ENCODE measurements at places on chromosomes 1 and 21. TPM values are rescaled to one million over a fixed set of nuclear protein-coding genes. Genes with fewer than 3 reads are reported as not detected.

GRCh38 chr1:149843431-149844041 lies 55.8 kb upstream of the BOLA1 start:
- no peaks in the 10 kb centered on the region for H3K36me3 ChIP-seq
- DNase-seq, result peak; percentile 36
- H3K27ac ChIP-seq, result peak overlapping the region; percentile 88
- no peaks in the 10 kb centered on the region for H3K27me3 ChIP-seq

LYPLAL1 gene
- total RNA-seq, result 24.9 TPM

DNA sequence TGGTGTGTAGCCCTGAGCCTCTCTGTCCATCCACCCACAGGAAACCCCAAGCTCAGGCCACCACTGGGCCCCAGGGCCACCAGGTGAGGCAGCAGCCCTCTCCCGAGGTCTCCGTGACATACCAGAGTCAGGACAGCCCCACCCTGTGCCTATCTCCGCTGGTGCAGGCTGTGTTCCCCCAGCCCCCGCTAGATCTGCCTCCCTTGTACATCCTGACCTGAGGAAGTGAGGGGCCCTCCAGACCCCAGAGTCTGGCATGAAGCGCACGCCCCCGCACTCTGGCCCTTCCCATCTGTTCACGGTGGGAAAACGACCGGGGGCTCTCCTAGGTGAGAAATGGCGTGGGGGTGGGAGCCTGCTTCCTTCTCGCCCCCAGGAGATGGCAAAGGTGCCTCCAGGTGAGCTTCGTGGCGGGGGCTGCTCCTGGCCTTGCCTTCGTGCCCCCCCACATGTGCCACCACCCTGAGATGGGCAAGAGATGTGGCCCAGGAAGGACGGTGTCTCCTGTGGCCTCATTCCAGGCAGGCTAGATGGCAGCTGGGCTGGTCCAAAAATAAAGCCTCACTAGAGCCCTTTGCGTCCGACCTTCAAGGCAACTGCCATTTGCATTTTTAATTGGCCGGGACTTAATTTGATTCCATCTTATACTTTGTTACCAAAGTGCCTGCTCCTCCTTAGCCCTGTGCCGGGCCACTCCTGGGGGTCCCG lies 3.1 kb downstream of the GABRD start:
- H3K27ac ChIP-seq, result no peak overlapping the region
- no peak for DNase-seq
- no peaks in the 10 kb centered on the region for H3K4me1 ChIP-seq
- H3K4me3 ChIP-seq, result no peak overlapping the region
- H3K27me3 ChIP-seq, result no peaks in the 10 kb centered on the region
- H3K36me3 ChIP-seq, result no peaks in the 10 kb centered on the region

LCE1D gene
- total RNA-seq, result not detected

DNA sequence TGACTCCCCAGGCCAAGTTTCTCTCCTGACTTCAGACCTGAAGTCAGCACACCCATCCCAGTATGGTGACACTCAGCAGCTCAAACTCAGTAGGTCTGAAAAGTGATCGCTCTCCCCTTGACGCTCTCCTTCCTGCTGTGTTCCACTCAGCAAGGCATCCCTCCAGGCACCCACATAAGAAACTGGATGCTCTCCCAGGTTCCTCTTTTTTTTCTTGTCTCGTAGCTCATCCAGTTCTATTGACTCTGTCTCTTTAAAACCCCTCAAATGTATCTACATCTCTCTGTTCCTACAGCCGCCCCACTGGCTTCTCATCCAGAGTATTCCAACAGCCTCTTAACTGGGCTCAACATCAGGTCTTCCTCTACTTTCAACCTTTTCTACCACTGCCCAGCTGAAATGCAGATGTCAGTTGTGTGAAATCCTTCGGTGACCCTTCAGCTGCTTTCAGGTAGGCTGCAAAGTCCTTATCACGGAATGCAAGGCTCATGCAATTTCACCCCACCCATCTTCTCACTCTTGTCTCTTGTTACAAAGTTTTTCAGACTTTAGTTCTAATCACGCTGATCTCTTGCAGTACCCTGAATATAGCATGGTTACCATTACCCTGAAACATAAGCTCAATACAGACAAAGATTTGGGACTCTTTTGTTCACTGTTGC lies 286.2 kb upstream of the POU3F1 start:
- no peaks in the 10 kb centered on the region for H3K4me1 ChIP-seq
- no peaks in the 10 kb centered on the region for H3K36me3 ChIP-seq
- H3K27ac ChIP-seq, result no peak overlapping the region

MEX3A gene
- 2.1 TPM for total RNA-seq

DNA sequence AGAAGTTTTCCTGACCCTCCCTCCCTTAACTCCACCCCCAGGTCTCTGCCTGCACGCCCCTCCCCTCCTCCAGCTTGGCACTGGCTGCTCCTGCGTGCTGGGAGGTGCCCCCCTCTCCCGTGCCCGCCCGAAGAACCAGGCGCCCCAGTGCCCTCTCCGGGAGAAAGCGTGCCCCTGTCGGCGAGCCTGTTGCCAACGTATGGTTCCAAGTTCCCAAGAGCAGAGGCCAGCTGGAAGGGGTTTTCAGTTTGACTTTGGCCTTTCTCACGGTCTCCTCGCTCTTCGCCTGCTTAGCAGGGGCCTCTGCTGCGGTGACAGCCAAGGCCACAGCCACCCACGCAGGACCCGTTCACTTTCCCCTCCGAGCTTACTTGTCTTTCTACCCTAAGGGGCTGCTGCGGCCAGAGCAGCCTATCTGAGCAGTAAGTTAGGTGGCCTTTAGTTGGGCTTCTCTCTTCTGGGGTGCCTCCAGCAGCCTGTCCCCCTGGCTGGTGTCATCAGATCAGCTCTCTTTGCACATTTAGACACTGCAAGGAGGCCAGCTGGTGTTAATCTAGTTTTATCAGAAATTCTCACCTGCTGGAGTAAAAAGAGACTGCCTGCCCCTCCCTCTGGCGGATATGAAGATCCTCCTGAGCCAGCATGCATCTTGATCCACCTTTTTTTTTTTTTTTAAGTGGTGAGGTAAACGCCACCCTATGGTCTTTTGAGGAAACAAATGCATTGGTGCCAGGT lies 1.5 kb downstream of the STUM start:
- no peaks in the 10 kb centered on the region for H3K36me3 ChIP-seq
- peak overlapping the region; percentile 60 for H3K4me3 ChIP-seq
- H3K4me1 ChIP-seq, result peaks cover 20% of the 10 kb centered on the region
- peak; percentile 32 for DNase-seq
- no peaks in the 10 kb centered on the region for H3K27me3 ChIP-seq

DNA sequence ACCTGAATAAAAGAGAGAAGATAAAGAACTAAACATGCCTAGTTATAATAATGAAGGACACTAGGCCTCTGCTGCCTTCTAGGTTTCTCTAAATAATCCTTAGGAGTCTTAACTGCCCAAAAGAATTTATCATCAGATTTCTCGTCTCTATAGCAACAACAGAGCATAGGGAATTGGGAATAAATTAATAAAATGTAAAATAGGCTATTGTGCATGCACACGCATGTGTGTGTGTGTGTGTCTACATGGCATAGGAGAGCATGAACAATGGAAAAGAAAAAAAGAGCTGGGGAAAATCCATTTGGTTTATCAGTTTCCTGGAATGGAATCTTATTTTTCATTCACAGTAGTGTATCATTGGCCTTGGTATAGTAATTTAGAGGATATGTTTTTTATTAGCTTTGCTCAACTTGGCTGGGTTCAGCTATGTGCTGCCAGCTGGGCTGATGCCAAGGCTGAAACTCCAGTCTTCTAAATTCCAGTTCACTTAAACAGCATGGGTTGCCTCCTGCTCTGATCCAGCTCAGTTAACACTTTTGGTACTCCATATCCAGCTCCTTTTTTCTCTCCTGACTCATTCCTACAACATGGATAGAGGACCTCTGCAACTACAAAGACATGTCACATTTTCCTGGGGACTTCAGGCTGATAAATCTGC lies 80.6 kb upstream of the SLFNL1 start:
- H3K4me1 ChIP-seq, result peaks cover 13% of the 10 kb centered on the region
- DNase-seq, result peak; percentile 85
- H3K27ac ChIP-seq, result peak overlapping the region; percentile 17

DNA sequence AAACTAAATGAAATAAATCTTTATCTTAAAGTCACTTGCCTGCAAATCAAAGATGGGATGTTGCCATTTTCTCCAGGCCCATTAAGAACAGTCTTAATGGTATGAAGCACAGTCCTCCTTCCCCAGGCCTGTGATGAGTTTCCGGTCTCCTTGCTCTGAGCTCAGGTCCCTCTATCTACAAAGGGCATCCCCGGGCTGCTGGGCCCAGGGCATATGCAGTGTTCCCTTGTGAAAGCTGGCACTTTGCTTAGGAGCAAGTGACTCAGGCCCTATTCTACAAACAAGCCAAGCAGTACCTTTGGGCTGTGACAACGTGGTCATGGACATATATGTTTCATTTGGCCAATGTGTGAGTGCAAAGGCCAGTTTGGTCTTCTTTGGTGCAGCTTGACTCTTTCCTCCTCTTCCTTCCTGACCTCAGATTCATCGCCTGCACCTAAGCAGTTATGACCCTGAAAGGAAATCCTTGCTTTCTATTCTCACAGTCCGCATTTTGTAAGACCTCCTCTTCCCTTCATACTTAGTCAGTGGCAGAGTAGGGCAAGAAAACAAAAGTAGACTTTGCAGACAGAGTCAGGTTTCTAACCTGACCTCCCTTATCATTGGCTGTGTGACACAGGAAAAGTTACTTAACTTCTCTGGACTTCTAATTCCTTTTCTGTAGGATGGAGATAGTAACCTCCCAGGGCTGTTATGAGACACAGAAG lies 109.5 kb downstream of the ERG start:
- no peaks in the 10 kb centered on the region for H3K27me3 ChIP-seq
- H3K27ac ChIP-seq, result no peak overlapping the region
- H3K36me3 ChIP-seq, result no peaks in the 10 kb centered on the region
- no peaks in the 10 kb centered on the region for H3K4me1 ChIP-seq

TCHHL1 gene
- total RNA-seq, result not detected

DNA sequence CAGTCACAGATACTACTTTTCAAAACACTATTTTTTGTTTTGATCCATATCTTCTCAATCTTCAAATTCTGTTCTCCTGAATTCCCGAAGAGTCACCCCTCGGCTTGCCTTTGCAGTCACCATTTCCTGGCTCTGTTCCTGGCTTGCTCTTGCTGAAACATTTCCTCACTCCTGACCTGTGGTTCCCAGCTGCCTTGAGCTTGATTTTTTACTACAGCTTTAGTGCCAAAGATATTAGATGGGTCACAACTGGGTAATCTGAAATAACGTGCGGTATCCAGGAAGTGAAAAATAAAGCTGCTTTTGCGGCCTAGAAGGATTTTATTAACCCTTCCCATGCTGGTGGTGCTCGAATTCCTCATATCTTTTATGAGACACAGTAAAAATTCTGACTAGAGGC lies 318.8 kb downstream of the PCP4 start:
- no peaks in the 10 kb centered on the region for H3K36me3 ChIP-seq
- DNase-seq, result no peak
- H3K27me3 ChIP-seq, result no peaks in the 10 kb centered on the region
- no peak overlapping the region for H3K4me3 ChIP-seq
- H3K27ac ChIP-seq, result no peak overlapping the region

- no peaks in the 10 kb centered on the region for H3K36me3 ChIP-seq
- H3K27ac ChIP-seq, result no peak overlapping the region
- DNase-seq, result no peak
Measured at GRCh38 chr1:247551721-247552120, 2.8 kb downstream of the GCSAML start.

TNFAIP8L2 gene
- total RNA-seq, result 4.0 TPM

- H3K27me3 ChIP-seq, result no peaks in the 10 kb centered on the region
- peak; percentile 72 for DNase-seq
- H3K4me3 ChIP-seq, result no peak overlapping the region
- no peaks in the 10 kb centered on the region for H3K36me3 ChIP-seq
- no peaks in the 10 kb centered on the region for H3K4me1 ChIP-seq
Measured at GRCh38 chr1:203038891-203039608, 12.8 kb downstream of the PPFIA4 start.

DNA sequence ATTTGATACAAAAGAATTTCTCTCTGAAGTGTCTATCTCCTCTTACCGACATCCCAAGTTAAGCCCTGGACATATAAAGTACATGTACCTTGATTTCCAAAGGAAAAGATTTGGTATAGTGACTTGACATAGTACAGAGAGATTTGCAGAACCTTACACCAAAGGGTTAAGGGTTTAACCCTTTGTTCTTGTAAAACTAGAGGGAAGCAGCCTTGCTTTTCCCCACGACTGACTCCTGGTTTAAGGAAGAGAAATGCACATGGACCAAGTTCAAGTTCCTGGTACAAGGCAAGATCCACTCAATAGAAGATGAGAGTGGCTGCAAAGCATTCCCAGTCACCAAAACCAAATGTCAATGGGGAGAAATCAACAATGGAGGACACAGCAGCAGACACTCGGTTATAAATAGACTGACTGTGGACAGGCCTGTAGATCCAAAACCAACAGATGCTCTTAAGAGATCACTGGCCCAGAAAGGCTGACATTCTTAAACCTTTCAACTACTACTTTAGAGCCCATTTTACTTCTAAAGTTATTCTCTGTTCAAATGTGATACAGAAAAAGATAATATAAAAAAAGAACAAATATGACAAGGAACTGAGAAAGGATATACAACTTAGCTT lies 69.4 kb downstream of the PUM1 start:
- no peak overlapping the region for H3K4me3 ChIP-seq
- H3K36me3 ChIP-seq, result no peaks in the 10 kb centered on the region
- no peaks in the 10 kb centered on the region for H3K4me1 ChIP-seq
- no peak for DNase-seq

GRCh38 chr1:25973610-25974321 lies 24.1 kb downstream of the PAFAH2 start:
- no peaks in the 10 kb centered on the region for H3K27me3 ChIP-seq
- H3K4me3 ChIP-seq, result no peak overlapping the region
- H3K27ac ChIP-seq, result no peak overlapping the region
- no peaks in the 10 kb centered on the region for H3K36me3 ChIP-seq
- H3K4me1 ChIP-seq, result no peaks in the 10 kb centered on the region

- DNase-seq, result no peak
- H3K4me3 ChIP-seq, result no peak overlapping the region
- no peak overlapping the region for H3K27ac ChIP-seq
Measured at GRCh38 chr1:224632921-224633321, 16.8 kb downstream of the CNIH3 start.

DNA sequence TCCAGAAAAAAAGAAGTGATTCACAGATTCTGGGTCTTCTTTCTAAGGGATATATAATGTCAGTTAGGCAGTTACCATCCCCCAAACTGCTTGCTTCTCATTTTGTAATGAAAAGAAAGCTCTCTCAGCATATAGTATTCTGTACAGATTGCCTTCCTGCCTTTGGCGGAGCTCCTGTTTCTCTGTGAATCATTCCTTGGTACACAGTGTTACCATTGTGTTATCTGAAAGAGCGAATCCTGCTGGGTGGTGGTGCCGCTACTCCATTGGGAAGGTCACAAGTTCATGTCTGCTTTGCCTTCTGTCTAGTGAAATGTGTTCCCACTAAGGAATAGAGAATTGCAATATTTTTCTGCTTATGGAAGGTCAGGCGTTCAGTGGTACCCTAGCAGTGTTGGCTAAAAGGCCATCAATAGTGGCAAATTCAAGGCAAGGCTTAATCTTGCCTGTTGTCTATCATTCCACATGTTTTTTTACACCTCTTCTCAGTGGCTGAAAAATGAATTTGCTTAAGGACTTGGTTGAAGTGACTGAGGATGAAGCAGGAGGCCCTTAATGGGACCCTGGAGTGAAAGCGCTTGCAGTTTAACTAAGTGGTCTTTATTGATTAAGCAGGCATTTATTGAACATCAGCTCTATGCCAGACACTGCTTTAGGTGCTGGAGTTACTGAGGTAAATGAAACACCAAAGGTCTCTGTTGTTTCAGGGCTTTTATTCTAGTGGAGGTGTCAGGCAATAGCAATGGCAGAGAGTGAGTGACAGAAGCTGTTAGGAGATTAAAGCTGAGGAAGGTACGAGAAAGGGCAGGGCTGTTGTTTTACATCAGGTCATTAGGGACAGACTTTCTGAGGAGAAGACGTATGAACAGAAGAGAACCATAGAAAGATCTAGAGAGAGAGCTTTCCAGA lies 186.7 kb downstream of the PDE4B start:
- no peak overlapping the region for H3K4me3 ChIP-seq
- H3K36me3 ChIP-seq, result no peaks in the 10 kb centered on the region

C1orf141 gene
- total RNA-seq, result not detected
